ENCODE measurements at places on chromosomes 7 and 10.
A peak's percentile ranks its signal among the peaks of the same experiment; 100 is the strongest.

DNA sequence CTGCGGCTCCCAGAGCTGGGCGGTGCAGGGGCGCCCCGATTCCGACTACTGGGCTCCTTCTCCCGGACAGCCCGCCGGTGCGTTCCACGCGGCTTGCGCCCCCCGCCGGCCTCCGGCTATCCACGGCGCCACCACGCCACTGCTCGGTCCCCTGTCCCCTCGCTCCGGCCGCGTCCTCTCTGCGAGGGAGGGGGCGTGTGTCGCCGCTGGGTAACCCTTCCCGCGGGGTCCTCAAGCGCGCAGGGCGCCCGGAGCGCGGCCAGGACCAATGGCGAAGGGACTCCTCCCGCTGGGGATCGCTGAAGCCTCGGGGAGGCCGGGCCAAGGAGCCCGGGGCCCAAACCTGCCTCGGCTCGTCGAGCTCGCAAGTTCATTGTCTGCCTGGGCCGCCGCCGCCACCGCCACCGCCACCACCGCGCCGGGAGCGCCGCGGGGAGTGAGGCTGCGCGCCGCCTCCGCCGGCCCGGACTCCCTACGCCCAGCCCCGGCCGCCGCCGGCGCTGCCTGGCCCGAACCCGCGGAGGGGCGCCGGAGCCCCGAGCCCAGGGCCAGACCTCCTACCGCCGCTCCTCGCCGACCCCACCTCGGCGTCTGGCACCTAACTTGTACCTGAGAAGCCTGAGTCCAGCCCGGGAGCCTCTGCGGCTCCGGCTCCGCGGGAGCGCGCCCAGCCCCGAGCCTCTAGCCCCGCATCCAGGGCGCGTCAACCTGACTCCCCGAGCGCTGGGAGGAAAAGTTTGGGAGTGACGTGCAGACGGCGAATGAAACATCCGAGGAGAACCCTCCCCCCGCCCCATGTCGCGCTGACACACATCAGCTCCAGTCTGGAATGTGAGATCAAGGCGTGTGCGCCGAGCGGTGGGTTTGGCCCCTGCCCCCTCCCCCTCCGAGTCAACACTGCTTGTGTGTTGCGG lies at the start of gene CHST15:
Gene CHST15, minus strand, starts transcription at position 739 of the 914 bp plus-strand sequence. CDS start 47,386 bp downstream, outside the sequence.
- peak; percentile 63 for DNase-seq

DNA sequence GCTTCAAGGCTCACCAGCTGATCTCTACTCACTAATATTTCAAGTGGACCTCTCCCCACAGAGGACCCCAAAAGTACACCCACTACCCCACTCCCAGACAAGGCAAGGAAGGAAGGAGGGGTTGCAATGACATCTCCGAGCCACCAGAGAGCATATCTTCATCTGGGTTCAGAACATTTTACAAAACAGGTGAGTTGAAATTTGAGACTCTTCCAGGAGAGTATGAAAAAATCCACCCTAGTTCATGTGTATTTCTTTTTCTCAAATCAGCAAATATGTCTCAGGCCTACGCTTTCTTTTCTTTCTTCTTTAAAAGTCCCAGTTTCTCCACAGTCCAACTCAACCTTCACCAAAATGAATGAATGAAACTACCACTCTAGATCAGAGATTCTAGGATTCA lies 61.9 kb downstream of the SGMS1 start:
- DNase-seq = no peak

GRCh38 chr10:43250615-43251418 lies 16.0 kb downstream of the RASGEF1A start:
- peak; percentile 38 for DNase-seq

DNA sequence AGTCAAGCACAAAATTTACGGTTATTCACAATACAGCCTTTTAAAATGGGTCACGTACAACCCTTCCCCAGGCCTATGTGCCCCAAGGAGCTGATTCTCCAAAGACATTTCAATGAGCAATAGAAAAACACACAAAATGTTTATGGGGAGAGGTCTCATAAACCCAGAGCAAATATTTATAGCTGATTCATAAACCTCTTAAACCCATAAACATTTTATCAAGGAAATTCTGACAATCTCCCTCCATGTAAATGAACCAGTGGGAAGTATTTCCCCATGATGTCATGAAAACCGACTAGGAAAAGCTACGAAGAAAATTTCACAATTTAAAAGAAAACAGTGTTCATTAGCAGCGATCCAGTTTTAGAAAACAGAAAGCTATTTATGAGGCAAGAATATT lies 36.0 kb downstream of the SFMBT2 start:
- DNase-seq = no peak
